ENCODE measurements at places on chromosomes 4 and X. TPM values are rescaled to one million over a fixed set of nuclear protein-coding genes. Genes with fewer than 3 reads are reported as not detected.
A peak's percentile ranks its signal among the peaks of the same experiment; 100 is the strongest.

DNA sequence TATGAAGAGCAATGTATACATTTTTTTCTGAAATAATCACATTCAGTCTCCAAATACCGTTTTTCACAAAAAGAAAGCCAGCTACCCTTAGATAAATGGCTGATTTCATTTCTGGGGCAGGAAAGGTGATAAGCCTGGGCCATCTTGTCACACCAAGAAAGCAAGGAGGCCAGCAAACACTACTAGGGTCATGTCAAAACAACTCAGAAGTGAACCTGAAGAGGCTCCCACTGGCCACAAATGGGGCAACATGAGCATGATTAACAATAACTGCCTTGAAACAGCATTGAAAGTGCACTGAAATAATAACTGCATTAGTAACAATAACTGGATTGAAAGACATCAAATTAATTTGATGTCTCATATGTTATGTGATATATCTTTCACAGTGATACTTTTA is 39.3 kb downstream of the SH3KBP1 start:
- no peaks in the 10 kb centered on the region for H3K27me3 ChIP-seq
- no peak overlapping the region for H3K4me3 ChIP-seq
- H3K4me1 ChIP-seq: no peaks in the 10 kb centered on the region
- H3K36me3 ChIP-seq: no peaks in the 10 kb centered on the region
- no peak for DNase-seq

DNA sequence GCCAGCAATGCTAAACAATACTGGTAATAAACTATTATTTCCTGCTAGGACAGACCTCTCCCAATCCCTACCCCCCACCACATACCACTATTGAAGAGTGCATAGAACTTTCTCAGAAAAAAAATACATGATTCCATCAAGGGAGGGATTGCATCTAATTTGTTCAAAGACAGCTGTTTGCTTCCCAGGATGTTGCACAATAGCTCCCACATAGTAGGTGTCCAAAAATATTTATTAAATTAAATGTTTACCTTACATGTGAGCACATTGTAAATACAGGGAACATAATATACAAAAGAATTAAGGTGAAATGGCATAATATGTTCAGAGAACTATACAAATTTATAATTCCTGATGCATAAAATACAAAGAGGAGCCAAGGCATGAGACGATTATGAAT is 1111.8 kb upstream of the LCORL start:
- H3K4me1 ChIP-seq: no peaks in the 10 kb centered on the region
- no peak for DNase-seq
- H3K27me3 ChIP-seq: no peaks in the 10 kb centered on the region

GRCh38 chr4:106708464-106708816 is 327.7 kb downstream of the DKK2 start:
- H3K36me3 ChIP-seq: no peaks in the 10 kb centered on the region
- H3K27ac ChIP-seq: no peak overlapping the region
- no peak overlapping the region for H3K4me3 ChIP-seq

- DNase-seq: no peak
- H3K36me3 ChIP-seq: no peaks in the 10 kb centered on the region
- no peak overlapping the region for H3K27ac ChIP-seq
- H3K4me3 ChIP-seq: no peak overlapping the region
Observed at GRCh38 chr4:94181815-94182214, 25.9 kb upstream of the SMARCAD1 start.

- H3K4me3 ChIP-seq: no peak overlapping the region
- no peak for DNase-seq
- no peaks in the 10 kb centered on the region for H3K36me3 ChIP-seq
- H3K4me1 ChIP-seq: peaks cover 3% of the 10 kb centered on the region
- no peaks in the 10 kb centered on the region for H3K27me3 ChIP-seq
Observed at GRCh38 chrX:119738742-119739141, 19.6 kb upstream of the SOWAHD start.

- H3K4me1 ChIP-seq: no peaks in the 10 kb centered on the region
- H3K27me3 ChIP-seq: no peaks in the 10 kb centered on the region
- DNase-seq: peak; percentile 74
- no peak within 1 kb of the TSS for H3K4me3 ChIP-seq
- H3K27ac ChIP-seq: no peak within 1 kb of the TSS
Observed at GRCh38 chr4:151276787-151277562, at the start of gene PRSS48. TSS of gene PRSS48 (plus strand) at chr4:151277161. CDS start at chr4:151277173, 12 bp downstream.

DNA sequence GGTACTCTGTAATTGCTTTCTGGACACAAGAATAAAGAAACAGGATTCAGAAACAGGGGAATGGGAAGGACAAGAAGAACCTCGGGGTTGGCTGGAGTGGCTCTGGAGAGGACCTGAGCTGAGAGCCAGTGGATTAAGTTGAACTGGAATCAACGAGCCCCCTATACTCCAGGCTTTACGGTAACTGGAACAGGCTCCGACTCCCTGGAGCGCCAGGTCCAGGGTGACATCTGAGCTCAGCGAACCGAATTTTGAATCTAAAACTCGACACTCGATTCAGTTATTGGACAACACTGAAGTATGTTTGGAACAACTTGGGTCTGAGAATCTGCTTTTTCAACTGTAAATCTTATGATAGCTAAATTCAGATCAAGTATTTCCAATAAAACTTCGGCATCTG is 23.9 kb downstream of the HMX1 start:
- peaks cover 7% of the 10 kb centered on the region for H3K27me3 ChIP-seq
- no peak overlapping the region for H3K27ac ChIP-seq
- DNase-seq: no peak

GRCh38 chrX:128781506-128781905 is 729.3 kb upstream of the ACTRT1 start:
- H3K36me3 ChIP-seq: no peaks in the 10 kb centered on the region
- peak; percentile 81 for DNase-seq
- peak overlapping the region; percentile 55 for H3K27ac ChIP-seq
- no peaks in the 10 kb centered on the region for H3K27me3 ChIP-seq
- no peak overlapping the region for H3K4me3 ChIP-seq
- peaks cover 7% of the 10 kb centered on the region for H3K4me1 ChIP-seq

- no peaks in the 10 kb centered on the region for H3K36me3 ChIP-seq
- no peaks in the 10 kb centered on the region for H3K4me1 ChIP-seq
- no peak for DNase-seq
- H3K27ac ChIP-seq: no peak overlapping the region
Observed at GRCh38 chr4:83013902-83014301, 3.3 kb upstream of the LIN54 start.

DNA sequence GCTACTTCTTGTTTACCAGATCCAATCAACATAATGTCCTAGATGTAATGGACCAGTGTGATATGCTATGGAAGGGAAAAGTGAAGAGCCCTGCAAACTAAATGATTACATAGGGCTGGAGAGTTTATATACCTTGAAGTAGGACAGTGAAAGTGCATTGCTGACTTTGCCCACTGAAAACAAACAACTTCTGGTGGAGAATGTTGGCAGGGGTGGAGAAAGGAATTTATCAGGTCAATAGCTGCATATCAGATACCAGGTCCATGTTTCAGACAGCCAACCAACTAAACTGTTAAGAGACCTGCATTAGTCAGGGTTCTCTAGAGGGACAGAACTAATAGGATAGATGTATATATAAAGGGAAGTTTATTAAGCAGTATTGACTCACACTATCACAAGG is 82.4 kb downstream of the DCUN1D4 start:
- DNase-seq: no peak
- no peaks in the 10 kb centered on the region for H3K36me3 ChIP-seq
- H3K27ac ChIP-seq: no peak overlapping the region

DNA sequence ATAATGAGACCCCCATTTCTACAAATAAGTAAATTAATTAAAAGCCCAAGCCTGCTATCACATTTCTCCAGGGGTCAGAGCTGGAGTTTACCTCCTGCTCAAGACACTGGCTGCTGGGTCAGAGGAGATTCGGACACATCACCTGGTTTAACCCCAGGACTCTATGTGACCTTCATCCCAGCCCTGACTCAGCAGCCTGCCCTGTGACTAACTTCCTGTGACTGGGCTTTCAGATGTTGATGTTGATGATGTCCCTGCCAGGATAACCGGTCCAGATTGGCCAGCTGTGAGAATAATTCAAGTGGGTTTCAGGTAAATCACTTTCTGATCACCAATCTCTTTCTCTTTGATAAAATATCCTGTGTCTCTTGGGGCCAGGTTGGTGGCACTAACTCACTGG is 102.4 kb upstream of the MAML3 start:
- DNase-seq: no peak
- H3K36me3 ChIP-seq: no peaks in the 10 kb centered on the region
- no peak overlapping the region for H3K27ac ChIP-seq
- peaks cover 13% of the 10 kb centered on the region for H3K4me1 ChIP-seq
- H3K4me3 ChIP-seq: no peak overlapping the region

DNA sequence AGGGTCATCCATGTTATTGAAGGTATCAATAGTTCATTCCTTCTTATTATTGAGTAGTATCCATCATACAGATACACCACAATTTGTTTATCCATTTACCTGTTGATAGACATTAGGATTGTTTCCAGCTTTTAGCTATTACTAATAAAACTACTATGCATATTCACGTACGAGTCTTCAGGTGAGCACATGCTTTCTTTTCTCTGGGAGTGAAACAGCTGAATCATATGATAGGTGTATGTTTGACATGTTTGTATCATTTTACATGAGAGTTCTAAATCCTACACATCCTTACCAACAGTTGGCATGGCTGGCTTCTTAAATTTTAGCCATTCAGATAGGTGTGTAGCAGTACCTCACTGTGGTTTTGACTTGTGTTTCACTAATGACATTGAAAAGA is 556.6 kb upstream of the DIPK2B start:
- H3K27ac ChIP-seq: no peak overlapping the region
- H3K36me3 ChIP-seq: peaks cover 14% of the 10 kb centered on the region
- H3K27me3 ChIP-seq: no peaks in the 10 kb centered on the region
- H3K4me1 ChIP-seq: no peaks in the 10 kb centered on the region
- DNase-seq: no peak

DNA sequence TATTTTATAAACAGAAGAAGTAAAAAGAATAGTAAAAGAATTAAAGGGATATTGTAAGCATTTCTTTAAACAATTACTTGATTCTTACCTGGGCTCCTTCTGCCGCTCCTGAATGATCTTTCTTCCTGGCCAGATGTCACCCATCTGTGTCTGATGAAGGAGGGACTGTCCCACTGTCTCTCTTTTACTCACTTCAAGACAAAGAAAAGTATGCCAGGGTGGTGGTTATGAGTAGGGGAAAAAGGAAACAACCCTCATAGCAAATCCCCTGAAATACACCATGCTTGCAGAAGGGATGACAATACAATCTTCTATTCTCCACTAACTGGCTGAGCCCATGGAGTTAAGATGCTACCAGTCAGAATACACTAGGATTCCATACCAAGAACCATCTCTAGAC is 31.1 kb downstream of the SYTL4 start:
- H3K36me3 ChIP-seq: no peaks in the 10 kb centered on the region
- H3K4me3 ChIP-seq: no peak overlapping the region
- no peak overlapping the region for H3K27ac ChIP-seq
- DNase-seq: no peak
- no peaks in the 10 kb centered on the region for H3K27me3 ChIP-seq
- no peaks in the 10 kb centered on the region for H3K4me1 ChIP-seq

- H3K4me3 ChIP-seq: no peak overlapping the region
- no peaks in the 10 kb centered on the region for H3K4me1 ChIP-seq
- DNase-seq: no peak
- no peak overlapping the region for H3K27ac ChIP-seq
- peaks cover 21% of the 10 kb centered on the region for H3K27me3 ChIP-seq
Observed at GRCh38 chr4:181559637-181560036, 683.6 kb upstream of the TENM3 start.

DNA sequence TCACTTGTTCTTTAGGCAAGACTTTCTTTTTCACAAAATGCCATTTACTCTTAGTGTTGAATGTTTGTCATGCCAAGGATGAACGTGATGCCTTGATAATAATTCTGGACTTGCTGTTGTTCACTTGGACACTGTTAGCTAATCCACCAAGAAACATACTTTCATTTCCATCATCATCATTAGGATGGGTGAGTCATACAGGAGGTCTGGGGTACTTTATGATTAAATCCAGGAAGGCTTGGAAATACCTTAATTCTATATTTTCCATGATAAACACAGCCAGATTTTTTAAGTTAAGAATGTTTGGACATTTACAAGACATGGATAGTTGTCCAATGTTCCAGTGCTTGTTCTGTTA is 260.7 kb upstream of the GIMD1 start:
- no peak for DNase-seq
- H3K4me1 ChIP-seq: no peaks in the 10 kb centered on the region
- no peak overlapping the region for H3K4me3 ChIP-seq
- H3K27me3 ChIP-seq: no peaks in the 10 kb centered on the region

GRCh38 chr4:20440170-20440569 is 188.5 kb downstream of the SLIT2 start:
- no peak overlapping the region for H3K4me3 ChIP-seq
- no peak for DNase-seq
- H3K36me3 ChIP-seq: no peaks in the 10 kb centered on the region
- H3K4me1 ChIP-seq: peaks cover 13% of the 10 kb centered on the region

DNA sequence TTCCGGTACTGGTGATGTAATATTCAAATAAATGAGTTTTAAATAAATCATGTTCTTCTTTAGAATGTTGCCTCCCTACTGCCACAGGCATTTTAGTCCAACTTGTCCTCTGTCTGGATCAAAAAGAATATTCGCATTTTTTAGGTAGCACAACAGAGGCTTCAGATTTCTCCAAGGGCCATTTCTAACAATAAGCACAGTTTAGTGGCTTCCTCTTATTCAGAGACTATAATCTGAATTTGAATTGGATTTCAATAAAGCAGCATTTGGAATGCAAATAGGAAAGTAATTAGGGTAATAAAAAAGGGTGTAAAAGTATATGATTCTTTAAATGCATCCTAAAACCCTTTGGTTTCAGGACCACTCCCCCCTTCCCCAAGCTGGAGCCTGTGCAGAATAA is 167.9 kb upstream of the GLRA2 start:
- no peak overlapping the region for H3K4me3 ChIP-seq
- H3K36me3 ChIP-seq: no peaks in the 10 kb centered on the region
- no peak overlapping the region for H3K27ac ChIP-seq
- H3K4me1 ChIP-seq: peaks cover 6% of the 10 kb centered on the region
- no peaks in the 10 kb centered on the region for H3K27me3 ChIP-seq

- H3K4me1 ChIP-seq: no peaks in the 10 kb centered on the region
- H3K27me3 ChIP-seq: no peaks in the 10 kb centered on the region
- no peak overlapping the region for H3K4me3 ChIP-seq
- H3K36me3 ChIP-seq: no peaks in the 10 kb centered on the region
- H3K27ac ChIP-seq: no peak overlapping the region
Observed at GRCh38 chr4:7288751-7289523, 96.6 kb downstream of the SORCS2 start.

DNA sequence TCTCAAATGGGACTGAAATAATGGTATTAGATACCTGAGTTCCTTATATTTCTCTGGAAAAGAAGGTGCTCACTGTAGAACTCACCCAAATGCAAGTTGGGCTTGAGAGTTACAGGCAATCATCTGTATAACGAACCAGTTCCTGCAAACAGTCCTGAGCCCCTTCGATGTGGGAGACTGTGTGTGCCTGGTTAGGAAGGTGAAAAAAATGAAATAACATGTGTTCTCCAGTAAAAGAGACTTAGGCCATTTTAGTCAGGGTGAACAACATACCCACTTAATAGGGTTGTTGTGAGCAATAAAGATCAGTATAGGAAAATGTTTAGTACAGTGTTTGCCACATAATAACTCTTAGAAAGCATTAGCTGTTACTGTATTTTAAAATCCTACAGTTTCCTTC is 23.4 kb downstream of the STIM2 start:
- no peaks in the 10 kb centered on the region for H3K36me3 ChIP-seq
- no peaks in the 10 kb centered on the region for H3K27me3 ChIP-seq
- H3K4me1 ChIP-seq: no peaks in the 10 kb centered on the region
- no peak overlapping the region for H3K27ac ChIP-seq

MMRN1 gene
- total RNA-seq: 0.11 TPM

EDNRA gene
- 23.9 TPM for total RNA-seq

RGN gene
- total RNA-seq: 1.8 TPM

GPC4 gene
- 19.4 TPM for total RNA-seq

CT45A3 gene
- total RNA-seq: not detected

AFM gene
- 0.15 TPM for total RNA-seq

SORCS2 gene
- total RNA-seq: 0.06 TPM

FBXL5 gene
- 59.7 TPM for total RNA-seq

KLKB1 gene
- total RNA-seq: 0.39 TPM

LONRF3 gene
- not detected for total RNA-seq

DMP1 gene
- total RNA-seq: not detected

All from A673 (cell line).